ENCODE measurements at places on chromosomes 6 and 20.

- no peak for DNase-seq
Observed at GRCh38 chr6:135094403-135094821, 39.8 kb upstream of the HBS1L start.

GRCh38 chr20:17626217-17627007 lies 55.6 kb downstream of the RRBP1 start:
- no peak for DNase-seq

GRCh38 chr20:1922786-1923185 lies 27.6 kb downstream of the SIRPA start:
- no peak for DNase-seq

DNA sequence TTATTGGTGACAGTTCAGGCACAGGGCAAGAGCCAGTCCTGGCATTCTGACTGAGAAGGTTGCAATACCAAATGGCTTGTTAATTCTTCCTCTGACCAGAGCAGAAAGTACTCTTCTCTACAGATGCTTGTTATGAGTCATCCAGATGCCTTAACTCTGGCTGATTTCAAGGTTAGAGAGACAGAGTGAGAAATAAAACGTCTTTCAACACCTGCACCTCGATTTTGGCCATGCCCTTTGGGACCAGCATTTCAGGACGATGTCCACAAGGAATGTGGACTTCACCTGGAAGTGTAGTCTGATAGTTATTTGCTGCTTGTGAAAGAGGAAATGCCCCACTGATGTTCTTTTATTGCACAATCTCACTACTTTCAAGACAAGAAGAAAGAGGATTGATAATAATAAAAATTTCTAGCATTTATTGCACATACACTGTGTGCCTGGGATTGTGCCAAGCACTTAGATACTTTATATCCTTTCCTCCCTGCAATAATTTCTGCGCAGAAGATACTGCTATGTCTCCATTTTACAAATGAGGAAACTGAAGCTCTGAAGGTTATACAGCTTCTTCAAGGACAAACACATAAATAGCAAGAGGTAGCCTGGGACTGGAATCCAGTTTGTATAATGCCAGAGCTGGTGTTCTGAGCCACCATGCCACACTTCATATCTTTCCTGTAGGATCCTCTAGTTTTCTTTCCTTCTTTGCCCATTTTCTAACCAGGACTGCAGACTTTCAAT lies 33.5 kb upstream of the MCM3 start:
- no peak for DNase-seq

DNA sequence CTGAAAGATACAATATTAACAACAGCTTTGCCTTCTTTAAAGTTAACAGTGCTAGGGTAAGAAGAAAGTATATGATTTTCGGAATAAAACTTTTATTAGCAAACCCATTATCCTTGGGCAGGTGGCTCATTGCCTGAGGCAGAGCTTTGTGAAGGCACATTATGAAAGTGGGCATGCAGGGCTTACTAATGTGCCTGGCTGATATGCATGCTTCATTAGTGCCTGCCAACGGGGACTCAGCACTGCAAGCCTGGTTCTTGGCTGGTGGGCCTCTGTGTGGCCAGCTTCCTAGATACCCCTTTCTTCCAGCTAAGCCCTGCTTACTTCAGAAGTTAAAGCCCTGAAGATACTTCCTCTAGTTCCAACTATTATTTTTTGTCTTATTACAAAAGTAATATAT lies 481.6 kb downstream of the ADGRB3 start:
- no peak for DNase-seq

DNA sequence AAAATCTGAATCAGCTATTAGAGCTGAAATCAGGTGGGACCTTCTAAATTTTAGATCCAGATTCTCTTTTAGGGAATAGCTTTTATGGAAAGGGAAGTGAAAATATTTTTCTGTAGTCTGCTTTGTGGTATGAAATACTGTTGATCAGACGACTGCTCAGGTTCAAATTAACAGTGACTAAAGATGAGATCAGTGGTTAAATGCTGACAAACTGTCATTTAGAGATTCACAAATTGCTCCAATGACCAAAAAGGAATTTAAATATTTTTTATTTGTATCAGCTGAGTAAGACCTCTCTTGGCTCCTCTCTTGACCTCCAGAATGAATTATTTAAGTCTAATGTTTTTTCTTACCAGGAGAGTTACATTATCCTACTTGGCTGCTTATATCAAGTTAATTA lies 77.3 kb downstream of the KCNQ5 start:
- no peak for DNase-seq

DNA sequence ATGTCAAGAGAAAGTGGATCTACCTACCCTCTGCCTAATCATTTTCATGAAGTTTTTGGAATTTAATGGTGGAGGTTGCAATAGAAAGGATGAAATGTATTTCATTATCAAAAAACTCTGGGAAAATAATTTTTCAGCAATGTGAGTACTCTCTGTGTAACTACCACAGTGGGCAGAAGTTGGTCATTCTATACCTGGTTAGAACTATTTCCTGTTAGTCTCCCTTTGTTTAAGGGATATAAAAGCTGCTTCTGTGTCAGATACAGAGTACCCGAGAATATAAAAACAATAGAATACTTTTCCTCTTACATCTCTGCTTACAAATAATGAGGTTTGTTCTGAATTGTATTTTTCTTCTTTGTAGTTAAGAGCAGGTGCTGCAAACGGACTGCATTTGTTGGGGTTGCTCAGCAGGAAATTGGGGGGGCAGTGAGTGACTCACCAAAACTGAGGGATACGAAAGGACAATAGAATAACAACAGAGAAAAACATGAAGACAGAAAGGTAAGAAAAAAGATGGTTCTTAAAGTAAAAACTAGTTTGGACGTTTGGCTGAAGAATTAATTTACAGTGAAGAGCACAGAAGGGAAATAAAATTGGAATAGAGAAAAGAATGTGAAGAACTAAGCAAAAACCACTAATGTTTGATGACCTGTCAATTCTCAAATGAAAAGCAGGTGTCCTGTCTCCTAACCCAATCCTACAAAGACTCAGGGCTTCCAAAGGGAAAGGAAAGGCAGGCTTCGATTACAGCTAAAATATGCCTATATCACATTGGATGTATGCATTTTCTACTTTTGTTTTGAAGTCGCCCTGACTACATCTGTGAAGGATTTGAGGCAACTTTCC lies 703.1 kb downstream of the RFPL4B start:
- DNase-seq = no peak

DNA sequence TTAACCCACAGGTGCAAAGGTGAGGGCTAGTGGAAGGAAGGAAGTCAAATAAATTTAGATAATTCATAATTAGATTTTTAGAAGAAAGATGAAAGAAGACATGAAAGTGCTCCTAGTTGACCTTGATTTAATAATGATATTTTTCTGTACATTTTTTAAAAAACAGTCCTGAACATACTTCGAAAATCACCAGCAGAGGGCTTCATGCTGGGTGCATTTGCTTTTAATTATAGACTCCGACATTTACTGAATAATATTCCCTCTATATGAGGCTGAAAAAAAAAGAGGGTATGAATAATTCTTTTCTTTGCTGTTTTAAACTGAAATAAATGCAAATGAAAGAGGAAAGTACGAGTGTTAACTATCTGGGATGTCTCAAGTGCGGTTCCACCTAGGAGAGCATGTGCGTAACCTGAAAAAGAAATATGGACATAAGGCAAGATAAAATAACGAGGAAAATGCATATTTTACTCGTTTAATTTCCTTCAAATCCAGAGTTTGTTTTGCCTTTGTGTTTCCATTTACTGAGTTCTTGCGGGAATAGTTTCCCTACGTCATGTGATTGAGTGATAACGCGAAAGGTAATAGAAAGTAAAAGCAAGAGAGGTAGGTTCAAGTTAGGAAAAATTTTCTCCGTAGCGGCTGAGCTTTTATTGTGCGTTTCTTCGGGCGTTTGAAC lies 3.1 kb upstream of the TFAP2B start:
- DNase-seq = no peak

DNA sequence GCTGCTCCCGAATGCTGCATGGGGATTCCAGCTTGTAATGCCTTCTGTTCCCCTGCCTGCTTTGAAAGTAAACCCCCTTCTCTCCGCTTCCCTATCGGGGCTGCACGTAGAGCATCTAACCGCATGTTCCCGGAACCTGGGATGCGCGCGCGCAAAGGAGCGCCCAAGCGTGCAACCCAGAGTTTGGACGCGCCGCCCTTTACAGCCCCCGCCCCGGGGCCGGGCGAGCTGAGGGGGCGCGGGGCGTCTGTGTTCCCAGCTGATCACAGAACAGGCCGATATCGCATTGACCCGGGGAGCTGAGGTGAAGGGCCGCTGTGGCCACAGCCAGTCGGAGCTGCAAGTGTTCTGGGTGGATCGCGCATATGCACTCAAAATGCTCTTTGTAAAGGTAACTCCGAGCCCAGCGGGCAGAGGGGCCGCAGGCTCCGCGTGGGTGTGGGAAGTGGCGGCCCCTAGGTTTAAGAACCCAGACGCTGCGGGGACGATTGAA lies 1.4 kb downstream of the LAMP5 start:
- no peak for DNase-seq

GRCh38 chr6:36052097-36052496 lies 24.5 kb downstream of the MAPK14 start:
- peak; percentile 20 for DNase-seq

GRCh38 chr6:118743746-118744145 lies 92.4 kb upstream of the CEP85L start:
- no peak for DNase-seq

GRCh38 chr20:9110916-9111432 lies 42.1 kb downstream of the PLCB4 start:
- no peak for DNase-seq

GRCh38 chr6:19804205-19805128 lies 32.7 kb upstream of the ID4 start:
- peak; percentile 88 for DNase-seq

DNA sequence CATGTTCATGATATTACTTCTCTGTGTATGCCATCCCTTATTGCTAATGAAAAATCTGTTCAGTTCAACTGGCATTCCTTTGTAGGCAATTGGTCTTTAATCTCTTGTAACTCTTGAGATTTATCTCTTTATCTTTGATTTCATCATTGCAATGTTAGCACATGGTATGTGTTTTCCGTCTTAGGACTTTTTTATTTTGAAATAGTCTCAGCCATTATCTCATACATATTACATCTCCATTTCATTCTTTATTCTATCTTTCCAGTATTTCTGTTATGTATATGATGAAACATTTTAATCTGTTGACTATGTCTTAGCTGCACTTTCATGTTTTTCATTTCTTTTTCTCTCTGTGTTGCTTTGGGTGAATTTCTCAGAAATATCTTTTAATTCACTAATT lies 58.1 kb downstream of the VSTM2L start:
- DNase-seq = no peak

DNA sequence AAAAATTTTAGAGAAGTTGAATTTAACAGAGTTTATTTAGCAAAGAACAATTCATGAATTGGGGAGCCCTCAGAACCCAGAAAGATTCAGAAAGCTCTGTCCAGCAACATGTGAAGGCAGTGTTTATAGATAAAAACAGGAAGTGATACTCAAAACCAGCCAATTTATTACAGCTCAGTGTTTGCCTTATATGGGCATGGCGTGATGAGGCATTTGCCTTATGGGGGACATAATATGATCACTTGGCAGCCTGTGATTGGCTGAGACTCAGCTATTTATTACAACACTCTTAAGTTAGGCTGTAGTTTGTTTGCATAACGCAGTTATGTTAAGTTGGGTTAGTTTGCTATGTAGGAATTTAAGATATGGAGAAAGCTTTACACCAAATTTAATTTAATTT lies 11.5 kb downstream of the HLA-DPA1 start:
- no peak for DNase-seq

DNA sequence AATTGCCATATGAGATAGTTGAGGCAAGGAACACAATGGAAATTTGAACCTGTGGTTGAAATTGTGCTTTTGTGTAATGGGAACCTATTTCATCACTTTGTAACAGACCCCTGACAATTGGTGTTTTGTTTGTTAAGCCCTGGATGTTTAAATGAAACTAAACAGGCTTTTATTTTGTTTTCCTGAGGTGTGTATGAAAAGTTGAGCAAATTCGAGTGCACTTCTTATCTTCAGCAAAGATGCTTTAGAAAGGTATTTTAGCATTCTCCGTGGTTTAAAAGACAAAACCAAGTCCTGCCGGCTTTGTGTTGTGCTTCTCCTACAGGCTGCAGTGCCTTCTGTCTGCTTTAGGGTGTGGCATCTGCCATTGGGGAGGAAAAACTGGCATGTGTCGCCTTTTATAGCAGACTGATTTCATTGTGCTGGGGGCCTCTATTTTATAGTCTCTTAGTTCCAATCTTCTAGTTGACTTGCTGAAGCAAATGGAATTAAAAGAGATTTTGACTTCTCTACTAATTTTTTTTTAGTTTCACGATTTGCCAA lies 2.2 kb upstream of the ARID1B start:
- peak; percentile 24 for DNase-seq

GRCh38 chr20:25206548-25206947 lies 11.0 kb downstream of the ENTPD6 start:
- DNase-seq = no peak

GRCh38 chr20:47429409-47429808 lies 72.3 kb upstream of the NCOA3 start:
- no peak for DNase-seq

DNA sequence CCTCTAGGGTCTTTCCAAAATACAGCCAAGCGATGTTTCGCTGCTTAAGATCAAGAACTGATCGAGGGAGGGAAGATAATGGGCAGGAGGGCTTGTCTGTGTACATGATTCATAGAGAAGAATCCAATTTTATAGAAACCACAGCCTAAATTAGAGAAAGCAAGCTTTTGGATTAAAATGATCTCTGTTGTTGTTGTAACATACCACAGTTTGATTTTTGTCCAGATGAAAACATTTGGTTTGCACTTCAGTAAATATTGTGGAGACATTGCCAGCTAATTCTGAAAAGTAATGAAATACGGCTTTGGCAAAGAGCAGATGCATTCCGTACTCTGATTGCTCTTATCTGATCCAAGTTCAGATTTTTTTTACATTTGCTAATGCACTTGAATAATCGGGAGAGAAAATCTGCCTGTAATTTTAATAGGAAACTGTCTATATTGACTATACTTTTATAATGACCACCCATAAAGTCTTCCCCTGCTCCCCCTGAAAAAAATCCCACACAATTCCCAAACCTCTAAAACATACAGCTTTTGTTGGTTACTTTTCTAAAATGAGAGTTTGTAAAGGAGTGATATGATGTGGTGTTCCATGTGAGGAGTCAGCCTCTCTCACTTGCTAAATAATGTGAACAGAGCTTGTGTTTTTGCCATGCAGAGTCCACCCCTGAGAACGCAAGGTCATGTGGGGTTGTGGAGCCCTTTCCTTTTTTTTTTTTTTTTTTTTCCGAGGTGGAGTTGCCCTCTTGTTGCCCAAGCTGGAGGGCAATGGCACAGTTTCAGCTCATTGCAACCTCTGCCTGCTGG lies 199.9 kb downstream of the DTNBP1 start:
- no peak for DNase-seq

All from tibial nerve (tissue), 4 donors.